CD4-positive, alpha-beta T cell treated with Interleukin-12 subunit alpha and Interleukin-12 subunit beta, for 1 hour (primary cell): ENCODE measurements at places on chromosomes 1 and 21.

GRCh38 chr21:16137106-16137505, 407.3 kb downstream of the USP25 start:
- no peak for DNase-seq

GRCh38 chr1:208318150-208318734, 74.1 kb upstream of the PLXNA2 start:
- DNase-seq, result no peak

DNA sequence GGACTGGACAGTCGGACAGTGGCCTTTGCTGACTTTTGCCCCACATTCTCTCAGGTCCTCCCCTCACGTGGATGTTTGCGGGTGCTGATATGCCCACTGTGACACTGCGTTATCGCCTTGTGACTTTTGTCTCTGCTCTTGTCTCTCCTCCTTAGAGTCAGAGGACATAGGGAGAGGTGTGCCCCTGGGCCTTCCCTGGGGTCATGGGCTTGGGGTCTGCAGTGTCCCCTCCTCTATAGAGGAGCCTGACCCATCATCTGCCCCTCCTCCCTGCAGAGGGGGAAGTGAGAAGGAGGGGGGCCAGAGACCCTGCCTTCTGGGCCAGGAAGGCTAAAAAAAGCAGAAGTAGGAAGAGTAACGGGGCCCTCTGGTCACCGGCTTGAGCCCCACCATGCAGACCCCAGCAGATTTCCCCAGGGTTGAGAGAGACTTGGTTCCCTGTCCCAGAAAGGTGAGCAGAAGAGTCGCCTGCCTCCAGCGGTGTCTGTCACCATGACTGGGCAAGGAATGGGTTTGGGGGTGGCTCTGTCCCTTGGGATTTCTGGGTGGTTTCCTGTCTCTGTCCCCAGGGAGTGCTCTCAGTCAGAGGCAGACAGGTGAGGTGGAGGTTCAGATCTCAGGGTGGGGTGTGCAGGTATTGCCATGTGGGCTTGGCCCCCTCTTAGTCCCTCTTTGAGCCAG, 13.3 kb downstream of the RPS6KA1 start:
- DNase-seq, result no peak

DNA sequence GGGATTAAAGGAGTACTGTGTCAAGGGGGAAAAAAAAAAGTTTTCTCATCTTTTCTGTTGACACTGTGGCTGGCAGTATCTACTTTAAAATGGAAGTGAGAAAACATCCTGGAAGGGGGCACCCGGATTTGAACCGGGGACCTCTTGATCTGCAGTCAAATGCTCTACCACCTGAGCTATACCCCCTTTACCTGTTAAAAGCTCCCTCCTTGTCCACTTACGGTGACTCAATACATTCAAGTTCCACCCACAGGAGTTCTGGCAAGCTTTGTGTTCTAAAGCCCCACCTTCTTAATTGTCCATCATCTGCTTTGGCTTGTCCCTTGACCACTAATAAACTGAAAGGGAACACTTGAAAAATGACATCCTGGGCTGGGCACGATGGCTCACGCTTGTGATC, 68.2 kb downstream of the FNBP1L start:
- DNase-seq, result no peak

GRCh38 chr1:20931930-20932436, 144.9 kb upstream of the HP1BP3 start:
- DNase-seq, result no peak

- no peak for DNase-seq
Measured at GRCh38 chr1:158496374-158496773, 24.4 kb downstream of the OR10R2 start.

DNA sequence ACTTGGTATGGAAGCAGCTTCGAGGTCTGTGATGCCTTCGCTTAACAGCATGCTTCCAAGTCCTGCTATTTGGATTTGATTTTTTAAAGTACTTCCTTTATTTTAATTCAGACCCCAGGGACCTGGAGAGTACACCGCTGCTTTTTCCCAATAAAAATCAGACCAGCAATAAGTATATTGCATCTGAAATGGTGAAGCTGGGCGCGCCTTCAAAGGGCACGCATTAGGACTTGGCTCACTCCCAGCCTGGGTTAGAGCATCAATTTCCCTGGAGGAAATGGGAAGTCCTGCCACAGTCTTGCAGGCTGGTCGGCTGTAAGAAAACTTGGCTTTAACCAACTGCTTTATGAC, 325.1 kb downstream of the RRAGC start:
- DNase-seq, result no peak

- DNase-seq, result no peak
Measured at GRCh38 chr1:154696456-154696855, 88.5 kb upstream of the ADAR start.

- DNase-seq, result no peak
Measured at GRCh38 chr1:53689736-53690326, 49.1 kb downstream of the GLIS1 start.

DNA sequence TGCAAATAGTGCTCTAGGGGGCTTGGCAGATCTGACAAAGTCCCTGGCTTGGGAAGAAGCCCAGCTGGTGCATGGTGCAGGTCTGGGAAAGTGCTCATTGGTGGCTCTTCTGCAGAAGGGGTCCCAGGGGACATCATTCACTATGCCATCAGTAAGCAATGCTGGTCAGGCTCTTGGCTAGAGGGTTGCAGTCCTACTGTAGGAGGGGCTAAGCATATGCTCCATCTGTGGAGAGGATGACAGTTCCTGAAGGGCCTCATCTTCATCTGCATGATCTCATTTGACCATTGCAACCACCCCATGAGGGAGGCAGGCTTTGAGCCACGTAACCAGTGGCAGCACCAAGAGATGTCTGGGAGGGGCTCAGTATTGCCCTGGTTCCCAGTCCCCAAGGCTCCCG, 31.5 kb upstream of the VASH2 start:
- DNase-seq, result no peak

DNA sequence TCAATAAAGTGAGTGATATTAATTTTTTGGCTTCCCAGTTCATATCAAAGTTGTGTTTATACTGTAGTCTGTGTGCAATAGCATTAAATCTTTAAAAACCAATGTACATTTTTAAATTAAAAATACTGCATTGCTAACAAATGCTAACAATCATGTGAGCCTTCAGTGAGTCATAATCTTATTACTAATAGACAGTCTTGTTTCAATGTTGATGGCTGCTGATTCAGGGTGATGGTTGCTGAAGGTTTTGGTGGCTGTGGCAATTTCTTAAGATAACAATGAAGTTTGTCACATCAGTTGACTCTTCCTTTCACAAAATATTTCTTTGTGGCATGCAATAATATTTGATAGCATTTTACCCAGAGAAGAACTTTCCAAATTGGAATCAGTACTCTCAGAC, 109.0 kb downstream of the ZMYM4 start:
- DNase-seq, result no peak

DNA sequence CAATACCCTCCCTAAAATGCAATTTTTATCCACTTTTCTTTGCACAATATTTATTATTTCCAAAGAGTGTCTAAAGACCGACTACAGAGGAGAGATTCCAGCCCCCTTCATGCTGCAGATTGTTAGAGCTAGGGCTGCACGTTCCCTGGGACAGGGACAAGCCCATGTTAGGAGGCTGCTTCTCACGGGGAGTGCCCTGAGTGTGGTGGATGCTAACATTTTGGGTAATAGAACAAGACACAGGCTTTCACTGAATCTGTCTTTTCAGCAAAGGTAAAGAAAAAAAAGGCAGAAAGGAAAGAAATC, 125.4 kb downstream of the RIPK4 start:
- no peak for DNase-seq

DNA sequence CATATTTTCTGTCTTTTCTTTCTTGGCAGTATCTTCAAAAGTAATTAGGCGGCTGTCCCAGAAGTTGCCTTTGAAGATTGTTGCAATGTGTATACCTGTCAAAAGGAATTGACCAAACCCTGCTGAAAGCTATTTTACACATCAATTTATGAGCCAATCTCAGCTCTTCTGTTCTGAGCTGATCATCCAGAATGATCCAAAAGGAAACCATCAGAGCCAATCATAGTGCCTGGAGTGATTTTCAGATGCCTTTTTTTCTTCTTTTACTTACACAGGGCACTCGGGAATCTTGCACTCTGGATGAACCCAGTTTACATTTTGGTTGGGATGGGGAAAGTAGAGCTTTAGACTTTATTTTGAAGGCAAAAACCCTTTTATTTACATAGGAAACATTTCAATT, 21.8 kb upstream of the APOBEC4 start:
- no peak for DNase-seq

GRCh38 chr21:34700605-34701004, 31.8 kb downstream of the CLIC6 start:
- DNase-seq, result no peak

- DNase-seq, result no peak
Measured at GRCh38 chr21:32378956-32379355, 13.9 kb downstream of the URB1 start.

- peak; percentile 35 for DNase-seq
Measured at GRCh38 chr1:197200272-197200899, 53.9 kb upstream of the ASPM start.
